Amniotic stem cell (primary cell): ENCODE measurements at places on chromosomes 2 and 18.

- no peak for DNase-seq
Observed at GRCh38 chr18:24319757-24320156, 77.9 kb downstream of the OSBPL1A start.

DNA sequence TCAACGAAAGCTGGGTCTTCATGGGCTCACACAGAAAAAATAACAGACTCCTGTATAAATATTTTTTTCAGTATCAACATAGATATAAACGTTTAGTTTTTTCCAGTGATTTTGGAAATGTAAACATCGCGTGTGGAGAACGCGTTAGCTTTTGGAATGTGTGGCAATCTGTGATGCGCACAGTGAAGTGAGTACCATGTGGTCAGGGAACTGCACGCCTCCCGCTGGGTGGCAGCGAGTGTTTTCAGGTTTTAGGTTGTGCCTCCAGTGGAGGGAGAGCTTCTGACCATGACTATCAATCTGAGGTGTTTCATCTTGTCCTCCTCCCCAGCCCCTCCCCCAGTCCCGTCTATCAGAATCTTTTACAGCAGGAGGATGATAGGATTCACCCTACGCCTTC lies 127.8 kb downstream of the ARHGAP28 start:
- no peak for DNase-seq

DNA sequence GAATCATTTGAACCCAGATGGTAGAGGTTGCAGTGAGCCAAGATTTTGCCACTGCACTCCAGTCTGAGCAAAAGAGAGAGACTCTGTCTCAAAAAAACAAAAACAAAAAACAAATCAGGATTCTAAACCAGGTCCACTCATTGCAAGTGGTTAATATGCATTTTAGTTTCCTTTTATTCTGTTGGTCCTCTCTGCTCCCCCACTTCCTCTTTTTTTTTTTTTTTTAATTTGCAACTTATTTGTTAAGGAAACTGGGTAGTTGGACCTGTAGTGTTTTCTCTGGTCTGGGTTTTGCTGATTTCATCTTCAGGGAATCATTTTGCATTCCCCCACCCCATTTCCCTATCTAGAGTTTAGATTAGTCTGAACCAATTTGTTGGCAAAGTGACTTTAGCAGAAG lies 14.0 kb downstream of the FER1L5 start:
- DNase-seq, result no peak

DNA sequence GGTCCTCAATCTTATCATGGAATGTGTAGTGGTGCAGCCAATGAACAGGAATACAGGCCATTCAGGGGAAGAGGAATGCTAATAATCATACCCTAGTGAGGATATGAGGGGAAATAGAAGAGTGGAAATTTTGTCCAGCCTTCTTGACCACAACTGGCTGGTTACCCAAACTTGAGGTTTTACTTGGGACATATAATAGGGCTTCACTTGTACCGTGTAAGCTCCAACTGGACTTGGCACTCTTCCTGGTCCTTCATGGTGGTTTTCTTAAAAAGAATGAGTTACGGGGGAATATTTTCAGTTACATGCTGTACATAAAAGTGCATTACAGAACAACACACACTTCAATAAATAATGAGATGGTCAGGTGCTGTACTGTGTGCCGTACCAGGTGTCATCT lies 234.9 kb upstream of the RASGRP3 start:
- DNase-seq, result no peak

DNA sequence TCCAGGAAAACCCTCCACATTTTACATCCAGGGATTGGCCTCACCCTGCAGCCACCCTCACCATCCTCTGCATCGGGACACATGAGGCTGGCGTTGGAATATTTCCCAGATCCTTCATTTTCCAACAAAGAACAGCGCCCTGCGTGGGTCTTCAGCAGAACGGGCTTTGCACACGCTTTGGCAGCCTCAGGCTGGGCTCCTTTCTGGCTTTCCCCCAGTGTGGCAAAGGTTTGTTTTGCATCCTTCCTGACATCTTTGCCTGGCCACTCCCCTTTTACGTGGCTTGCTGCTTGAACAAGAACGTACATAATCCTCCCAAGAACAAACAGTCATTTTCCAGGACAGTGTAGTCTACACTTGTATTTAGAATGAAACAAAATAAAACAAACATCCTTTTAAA lies 25.6 kb upstream of the GREB1 start:
- no peak for DNase-seq

- DNase-seq, result no peak
Observed at GRCh38 chr2:56211048-56211447, 27.3 kb downstream of the CCDC85A start.

GRCh38 chr2:49988816-49989215 lies 834.5 kb upstream of the FSHR start:
- no peak for DNase-seq

DNA sequence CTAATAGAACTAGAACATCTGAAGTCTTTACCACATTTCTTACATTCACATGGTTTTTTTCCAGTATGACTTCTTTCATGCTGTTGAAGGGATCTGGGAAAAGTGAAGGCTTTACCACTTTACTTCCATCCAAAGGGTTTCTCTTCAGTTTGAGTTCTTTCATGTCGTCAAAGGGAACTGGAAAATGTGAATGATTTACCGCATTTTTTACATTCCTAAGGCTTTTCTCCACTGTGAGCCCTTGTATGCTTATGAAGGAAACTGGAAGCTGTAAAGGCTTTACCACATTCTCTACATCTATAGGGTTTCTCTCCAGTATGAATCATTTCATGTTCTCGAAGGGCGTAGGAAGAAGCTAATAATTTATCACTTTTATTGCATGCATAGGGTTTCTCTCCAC lies 46.7 kb downstream of the NBEAL1 start:
- no peak for DNase-seq

- no peak for DNase-seq
Observed at GRCh38 chr2:25123682-25124081, 44.7 kb downstream of the POMC start.

DNA sequence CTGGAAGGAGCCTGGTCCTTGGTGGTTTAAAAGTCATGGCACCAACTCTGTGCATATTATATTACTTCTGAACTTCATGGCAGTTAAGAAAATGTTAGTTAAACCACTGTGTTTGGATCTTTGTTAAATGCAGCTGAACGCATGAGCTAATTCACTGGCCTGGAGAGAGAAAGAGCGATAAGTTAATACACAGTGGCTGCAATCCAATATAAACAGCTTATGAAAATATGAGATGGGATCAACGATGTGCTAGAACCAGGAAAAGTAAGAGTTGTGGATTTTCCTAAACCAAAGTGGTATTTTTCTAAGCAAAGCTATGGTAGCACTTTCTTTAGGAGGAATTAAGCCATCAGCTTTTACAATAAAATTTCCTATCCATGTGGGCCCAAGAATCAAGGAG lies 326.7 kb downstream of the MTX2 start:
- no peak for DNase-seq

GRCh38 chr2:8659092-8659734 lies 22.6 kb upstream of the ID2 start:
- no peak for DNase-seq

GRCh38 chr2:134217924-134218323 lies 35.9 kb upstream of the MGAT5 start:
- DNase-seq, result no peak

- DNase-seq, result no peak
Observed at GRCh38 chr2:237434866-237435311, 20.9 kb upstream of the COL6A3 start.

GRCh38 chr2:165746501-165746900 lies 47.5 kb downstream of the GALNT3 start:
- no peak for DNase-seq
